ENCODE measurements at places on chromosomes 5 and 9.

- no peak for DNase-seq
Measured at GRCh38 chr5:148734518-148734917, 80.2 kb upstream of the HTR4 start.

DNA sequence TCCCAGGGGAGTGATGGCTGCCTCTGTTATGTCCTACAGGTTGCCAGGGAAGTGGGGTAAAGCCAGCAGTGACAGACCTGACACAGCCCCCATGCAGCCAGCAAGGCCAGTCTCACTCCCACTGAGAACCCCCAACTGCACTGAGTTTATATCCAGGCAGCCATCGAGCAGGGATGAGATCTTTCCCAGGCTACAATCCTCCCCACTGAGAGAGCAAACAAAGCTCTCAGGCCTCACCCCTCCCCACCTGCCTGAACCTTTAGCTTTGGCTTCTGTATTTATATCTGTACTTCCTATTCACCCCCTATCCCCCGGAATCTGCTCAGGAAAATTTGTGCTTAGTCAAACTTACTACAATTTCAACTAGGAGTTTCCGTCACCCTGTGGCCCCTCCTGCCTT, 284.1 kb downstream of the FAM170A start:
- DNase-seq, result no peak

DNA sequence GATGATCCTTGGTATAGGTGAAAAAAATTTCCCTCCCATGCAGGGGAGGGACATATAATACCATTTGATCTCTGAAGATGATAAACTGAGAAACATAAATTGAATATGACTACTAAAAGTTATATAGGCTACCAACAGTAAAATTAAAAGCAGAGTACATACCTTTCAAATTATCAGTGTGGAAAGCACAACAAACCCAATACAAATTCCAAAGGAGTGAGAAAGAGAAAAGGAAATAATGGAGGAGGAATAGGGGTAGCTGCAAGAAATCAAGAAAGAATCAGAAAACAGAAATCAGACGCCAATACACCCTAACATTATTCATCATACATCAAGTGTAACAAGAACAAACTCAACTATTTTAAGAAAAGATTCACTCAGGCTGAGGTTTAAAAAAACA, 17.7 kb downstream of the GNAQ start:
- DNase-seq, result no peak

DNA sequence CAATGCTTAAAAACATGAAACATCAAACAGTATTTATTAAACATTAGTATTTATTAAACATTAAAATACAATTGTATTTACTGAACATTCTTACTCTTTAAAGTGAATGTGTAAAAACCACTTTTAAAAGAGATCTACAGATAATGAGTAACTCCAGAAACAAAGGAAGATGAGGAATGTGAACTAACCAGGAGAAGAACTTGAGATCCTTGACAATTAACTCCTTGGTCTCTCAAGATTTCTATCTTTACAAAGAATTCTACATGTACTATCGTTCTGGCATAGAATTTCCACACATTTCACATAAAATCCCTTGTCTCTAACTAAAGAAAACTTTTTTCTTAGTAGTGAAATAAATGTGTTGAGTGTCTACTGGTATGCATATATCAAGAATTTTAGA, 28.7 kb upstream of the IFNE start:
- DNase-seq, result no peak

DNA sequence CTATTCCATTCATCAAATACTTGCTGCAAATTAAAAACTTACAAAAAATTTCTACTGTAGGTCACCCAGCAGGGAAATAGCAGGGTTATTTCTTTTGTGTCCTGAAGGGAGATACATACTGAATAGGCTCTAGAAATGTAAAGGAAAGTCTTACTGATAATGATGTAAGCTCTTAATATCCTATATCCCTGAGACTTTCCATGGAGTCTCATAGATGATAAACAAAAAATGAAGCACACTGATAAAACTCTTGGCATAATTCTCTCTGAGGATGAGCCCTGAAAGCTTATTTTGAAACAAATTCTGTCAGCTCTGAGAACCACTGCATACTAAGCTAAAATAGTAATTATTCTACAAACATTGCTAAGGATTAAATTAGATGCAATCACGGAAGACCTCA, 819.6 kb upstream of the PTPRD start:
- DNase-seq, result no peak

DNA sequence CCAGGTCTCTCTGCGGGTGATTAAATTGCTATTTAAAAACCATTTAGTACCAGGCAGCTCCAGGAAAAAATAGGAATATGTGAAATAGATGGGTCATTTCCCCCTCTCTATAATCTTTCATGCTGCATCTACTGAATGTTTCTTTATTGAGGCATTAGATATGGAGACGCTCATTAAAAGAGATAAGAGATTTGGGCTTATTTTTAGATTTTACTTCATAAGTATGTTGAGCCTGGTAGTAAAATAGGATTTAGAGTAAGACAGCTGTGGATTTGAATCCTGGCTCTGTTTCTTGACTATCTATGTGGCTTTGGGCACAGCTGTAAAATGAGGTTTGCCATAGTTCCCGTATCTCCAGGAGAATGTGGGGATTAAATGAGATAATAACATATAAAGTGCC, 451.0 kb upstream of the GRIA1 start:
- no peak for DNase-seq

GRCh38 chr9:110842169-110842568, 173.6 kb downstream of the MUSK start:
- no peak for DNase-seq
